Fibroblast of upper back skin (primary cell): ENCODE measurements at places on chromosomes 11 and 22.
A peak's percentile ranks its signal among the peaks of the same experiment; 100 is the strongest.

GRCh38 chr11:18193010-18193409 is 20.4 kb downstream of the MRGPRX4 start:
- DNase-seq, result no peak

- no peak for DNase-seq
These were observed 25.1 kb downstream of the SEZ6L start for GRCh38 chr22:26194313-26194712.

DNA sequence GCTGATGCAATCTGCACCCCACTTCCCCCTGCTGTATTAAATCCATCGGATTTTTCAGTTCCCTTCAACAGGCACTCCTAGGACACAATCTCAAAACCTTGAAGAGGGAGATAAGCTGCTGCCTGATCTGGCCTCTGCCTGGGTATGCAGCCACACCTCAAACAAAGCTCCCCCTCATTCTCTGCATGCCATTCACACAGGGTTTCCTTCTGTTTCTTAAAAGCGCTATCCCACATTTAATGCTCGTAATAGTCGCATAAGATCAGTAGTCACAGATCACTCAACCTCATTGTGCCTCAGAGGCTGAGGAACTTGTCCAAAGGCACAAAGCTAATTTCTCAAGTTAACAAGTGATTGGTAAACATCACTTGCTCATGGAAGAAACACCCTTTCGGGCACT is 34.0 kb downstream of the UQCR10 start:
- DNase-seq, result no peak

DNA sequence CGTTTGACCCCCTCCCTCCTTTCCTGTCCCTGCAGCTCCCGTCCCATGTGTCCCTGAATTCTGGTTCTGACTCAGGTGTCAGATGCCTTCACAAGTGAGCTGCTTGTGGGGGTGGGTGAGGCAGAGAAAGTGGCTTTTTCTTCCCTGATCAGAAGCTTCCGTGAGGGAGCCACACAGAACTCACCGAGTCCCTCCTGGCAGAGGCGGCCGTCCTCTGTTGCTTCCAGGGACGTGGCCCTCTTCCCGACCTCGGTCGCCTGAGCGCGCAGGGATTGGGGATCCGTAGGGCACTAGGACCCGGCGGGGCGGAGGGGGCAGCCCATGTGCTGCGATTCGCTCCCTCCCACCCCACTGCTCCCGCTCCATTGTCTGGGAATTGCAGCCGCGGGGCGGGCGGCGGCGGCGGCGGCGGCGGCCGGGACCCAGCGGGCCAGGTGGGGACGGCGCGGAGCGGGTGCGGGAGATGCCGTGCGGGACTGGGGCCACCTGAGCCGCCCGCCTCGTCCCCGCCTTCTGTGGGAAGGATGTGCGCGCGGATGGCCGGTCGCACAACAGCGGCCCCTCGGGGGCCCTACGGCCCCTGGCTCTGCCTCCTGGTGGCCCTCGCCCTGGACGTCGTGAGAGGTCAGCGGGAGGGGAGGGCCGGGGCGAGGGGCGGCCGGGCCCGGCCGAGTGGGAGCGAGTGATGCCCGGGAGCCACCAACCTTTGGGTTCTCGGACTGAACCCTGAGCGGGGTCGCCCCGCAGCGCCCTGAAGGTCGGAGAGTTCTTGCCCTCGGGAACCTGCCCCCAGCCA is at the start of gene TMEM132A:
Gene TMEM132A, plus strand, starts transcription at position 351 of the 796 bp plus-strand sequence. Its CDS starts 174 bp downstream, at position 525.
- peak; percentile 64 for DNase-seq

DNA sequence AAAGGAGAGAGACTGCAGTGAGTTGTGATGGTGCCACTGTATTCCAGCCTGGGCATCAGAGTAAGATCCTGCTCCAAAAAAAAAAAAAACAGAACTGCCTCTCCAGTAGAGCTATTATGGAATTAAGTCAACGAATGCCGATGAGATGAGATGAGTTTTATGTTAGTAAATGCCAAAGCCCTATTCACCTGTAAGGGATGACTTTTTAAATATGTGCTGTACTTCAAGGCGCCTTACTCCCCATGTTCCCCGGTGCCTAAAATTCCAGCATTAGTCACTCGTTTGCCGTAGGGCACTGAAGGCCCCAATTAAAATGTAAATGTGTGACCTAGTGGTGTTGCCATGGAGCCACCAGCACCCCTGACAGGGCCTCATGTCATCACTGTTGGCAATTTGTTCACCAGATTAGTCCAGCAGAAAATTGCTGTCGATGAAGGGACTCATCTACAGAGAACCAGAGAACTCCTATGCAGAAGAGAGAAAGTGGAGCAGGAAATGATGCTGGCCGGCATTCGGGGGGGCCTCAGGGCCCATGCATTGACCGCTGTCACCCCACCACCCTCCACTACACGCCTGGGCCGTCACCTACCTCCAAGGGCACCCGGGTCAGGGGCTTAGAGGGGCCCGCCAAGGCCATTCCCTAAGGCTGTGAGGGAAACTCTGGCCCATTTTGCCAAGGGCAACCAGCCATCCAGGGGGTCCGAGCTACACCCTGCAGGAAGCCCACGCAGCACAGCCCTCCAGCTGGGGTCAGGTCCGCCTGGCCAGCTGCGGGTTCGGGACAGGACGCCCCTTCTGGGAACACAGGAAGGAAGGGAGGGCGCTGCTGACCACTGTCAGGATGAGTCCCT is 17.8 kb downstream of the LIF start:
- DNase-seq, result no peak

- no peak for DNase-seq
These were observed 206.0 kb upstream of the CHORDC1 start for GRCh38 chr11:90428836-90429235.

DNA sequence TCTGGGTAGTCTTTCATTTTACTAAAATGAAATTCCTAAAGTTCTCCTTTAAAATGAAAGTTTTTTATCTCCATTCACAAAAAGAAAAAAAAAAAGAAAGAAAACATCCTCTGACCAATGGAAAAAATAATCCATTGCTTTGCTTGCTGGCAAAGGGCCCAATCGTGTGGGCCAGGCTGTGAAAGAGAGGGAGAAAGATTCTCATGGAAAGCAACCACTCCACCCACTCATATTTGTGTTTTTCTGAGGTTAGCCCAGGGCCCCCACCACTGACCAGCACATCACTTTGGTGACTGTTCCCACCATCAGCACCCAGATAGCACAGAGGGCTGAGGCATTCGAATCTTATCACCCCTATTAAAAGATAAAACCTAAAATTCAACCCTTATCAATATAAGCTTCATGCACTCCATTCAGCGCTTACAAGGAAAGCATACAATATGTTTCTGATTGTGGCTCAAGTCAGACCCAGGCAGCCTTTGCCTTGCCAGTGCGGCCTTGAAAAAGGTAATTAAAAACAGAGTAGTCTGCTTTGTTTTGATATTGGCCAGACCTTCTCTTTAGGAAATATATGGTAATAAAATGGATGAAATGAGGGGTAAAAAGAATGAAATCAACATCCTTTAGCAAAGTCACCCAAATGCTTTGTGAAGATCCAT is 192.8 kb downstream of the ETS1 start:
- no peak for DNase-seq

DNA sequence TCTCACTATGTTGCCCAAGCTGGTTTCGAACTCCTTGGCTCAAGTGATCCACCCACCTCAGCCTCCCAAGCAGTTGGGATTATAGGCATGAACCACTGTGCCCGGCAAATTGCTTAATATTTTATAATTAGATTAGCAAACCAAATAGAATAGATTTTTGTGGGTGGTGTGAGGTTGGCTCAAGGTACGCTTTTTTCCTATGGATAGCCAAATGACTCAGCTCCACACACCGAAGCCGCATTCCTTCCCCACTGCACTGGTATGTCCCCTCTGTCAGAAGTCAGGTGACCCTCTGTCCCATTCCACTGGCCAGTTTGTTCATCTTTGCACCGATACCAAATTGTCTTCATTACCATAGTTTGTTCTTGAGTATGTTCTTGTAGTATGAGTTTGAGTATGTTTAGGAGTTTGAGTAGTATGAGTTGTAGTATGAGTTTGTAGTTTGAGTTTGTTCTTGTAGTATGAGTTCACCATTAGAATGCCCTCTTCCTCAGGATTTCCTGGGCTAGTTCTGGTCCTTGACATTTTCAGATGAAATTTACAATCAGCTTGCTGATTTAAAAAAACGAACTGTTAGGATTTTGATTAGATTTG is 19.4 kb downstream of the SUSD2 start:
- peak; percentile 70 for DNase-seq

DNA sequence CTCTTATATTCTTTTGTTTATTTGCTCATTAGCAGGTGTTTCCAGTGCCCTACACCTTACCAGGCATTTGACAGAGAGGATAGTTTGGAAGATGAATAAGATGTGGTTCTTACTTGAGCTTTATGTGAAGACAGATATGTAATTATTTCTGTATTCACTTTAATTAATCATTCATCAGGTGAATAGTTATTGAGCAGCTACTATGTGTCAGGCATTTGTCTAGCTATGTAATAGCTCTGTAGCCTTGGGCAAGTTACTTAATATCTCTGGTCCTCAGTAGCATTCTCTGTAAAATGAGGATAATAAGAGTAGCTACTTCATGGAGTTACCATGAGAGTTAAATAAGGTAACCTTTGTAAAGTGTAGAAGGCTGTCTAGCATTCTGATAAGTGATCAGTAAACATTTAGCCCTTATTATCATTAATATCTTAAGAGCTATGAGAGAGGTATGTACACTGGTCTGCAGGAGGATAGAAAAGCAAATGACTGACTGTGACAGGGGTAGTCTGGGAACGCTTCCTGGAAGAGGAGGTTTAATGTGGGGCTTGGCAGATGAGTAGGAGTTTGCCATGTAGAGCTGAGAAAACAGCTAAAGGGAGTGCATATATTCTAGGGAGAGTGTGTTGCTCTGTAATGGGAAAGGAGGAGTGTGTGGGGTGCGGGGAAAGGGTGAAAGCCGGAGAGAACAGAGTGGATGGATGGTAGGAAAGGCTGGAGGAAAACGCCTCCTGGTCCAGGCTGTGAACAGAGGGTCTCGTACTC is 56.1 kb downstream of the MICAL2 start:
- no peak for DNase-seq

- DNase-seq, result no peak
These were observed 24.0 kb downstream of the CD5 start for GRCh38 chr11:61126256-61126655.

DNA sequence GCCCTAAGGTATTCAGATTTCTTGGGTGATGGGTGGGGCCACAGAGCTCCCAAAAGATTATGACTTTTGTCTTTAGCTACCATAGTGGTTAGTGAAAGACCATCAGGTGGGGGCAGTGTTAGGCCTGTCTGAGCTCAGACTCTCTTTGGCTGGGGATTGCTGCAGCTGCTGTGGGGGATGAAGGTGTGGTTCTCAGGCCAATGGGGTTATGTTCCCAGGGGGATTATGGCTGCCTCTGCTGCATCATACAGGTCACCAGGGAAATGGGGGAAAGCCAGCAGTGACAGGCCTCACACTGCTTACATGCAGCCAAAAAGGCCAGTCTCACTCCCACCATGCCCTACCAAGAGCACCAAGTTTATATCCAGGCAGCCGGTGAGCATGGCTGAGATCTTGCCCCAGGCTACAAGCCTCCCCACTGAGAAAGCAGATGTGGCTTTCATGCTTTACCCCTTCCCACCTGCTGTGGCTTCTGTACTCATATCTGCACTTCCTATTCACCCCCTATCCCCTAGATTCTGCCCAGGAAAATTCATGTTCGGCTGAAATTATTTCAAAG is 24.8 kb downstream of the CNTF start:
- no peak for DNase-seq

GRCh38 chr11:71309611-71310010 is 57.2 kb upstream of the SHANK2 start:
- no peak for DNase-seq

DNA sequence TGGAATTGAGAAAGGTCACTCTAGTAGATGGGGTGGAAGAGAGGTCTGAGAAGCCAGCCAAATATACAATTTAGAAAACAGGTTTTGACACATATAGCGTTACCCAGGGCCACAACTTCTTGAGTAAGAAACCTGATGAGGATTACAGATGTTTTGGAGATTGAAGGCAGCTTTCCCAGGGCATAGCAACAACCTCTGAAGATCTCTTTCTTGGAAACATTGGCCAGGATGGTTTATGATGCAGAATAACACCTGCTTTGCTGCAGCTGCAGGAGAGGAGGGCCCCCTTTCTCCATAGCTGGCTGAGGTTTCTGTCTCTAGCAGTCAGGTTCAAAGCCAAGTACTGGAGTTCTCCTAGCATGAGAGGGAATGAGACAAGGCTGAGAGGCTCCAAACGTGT is 75.1 kb upstream of the NUP50 start:
- no peak for DNase-seq

DNA sequence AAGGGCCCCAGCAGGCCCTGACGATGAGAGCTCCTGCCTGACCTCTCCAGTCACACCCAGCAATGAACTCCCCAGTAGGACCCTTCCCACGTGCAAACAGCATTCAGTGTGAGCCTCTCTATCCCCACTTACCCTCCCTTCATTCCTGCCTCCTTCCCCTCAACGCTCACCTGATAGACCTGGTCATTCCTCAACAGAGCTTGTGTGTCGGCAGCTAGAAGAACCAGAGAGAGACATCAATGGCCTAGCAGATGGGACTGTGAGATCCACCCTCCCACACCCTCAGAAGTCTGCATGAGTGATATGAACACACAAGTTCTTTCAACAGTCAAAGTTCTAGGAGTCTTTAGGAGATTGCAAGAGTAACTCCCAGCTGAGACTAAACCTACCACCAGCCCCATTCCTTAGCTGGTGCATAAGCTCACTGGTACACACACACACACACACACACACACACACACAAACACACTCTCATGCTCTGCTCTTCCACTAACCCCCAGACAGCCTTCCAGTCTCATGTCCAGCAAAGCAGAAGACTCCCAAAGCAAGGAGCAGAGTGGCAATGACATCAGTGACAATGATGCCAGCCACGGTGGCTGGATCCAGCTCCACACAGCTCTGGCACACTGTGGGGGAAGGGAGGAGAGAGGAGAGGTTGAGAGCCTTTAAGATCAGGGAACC is 3.1 kb downstream of the CD3D start:
- no peak for DNase-seq

- no peak for DNase-seq
These were observed 218.3 kb downstream of the BRD1 start for GRCh38 chr22:49609207-49609876.

GRCh38 chr11:118996926-118997626 is 862 bp upstream of the CENATAC start:
- peak; percentile 45 for DNase-seq

DNA sequence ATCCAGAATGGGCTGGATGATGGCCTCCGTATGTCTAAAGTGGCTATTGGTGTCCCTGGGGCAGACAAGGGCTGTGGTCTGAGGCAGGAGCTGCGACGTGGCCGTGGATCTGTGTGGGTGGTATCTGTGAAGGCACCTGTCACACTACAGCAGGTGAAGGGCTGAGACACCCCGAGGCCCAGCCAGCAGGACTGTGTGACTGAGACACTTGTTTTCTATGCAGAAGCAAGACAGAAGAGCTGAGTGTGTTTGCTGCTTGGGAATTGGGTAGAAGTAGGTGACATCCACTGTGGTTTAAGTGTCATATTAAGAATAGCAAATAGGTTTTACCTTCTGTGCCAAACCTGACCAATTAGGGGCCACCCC is 35.0 kb downstream of the AMPD3 start:
- DNase-seq, result no peak

- no peak for DNase-seq
These were observed 7.4 kb upstream of the DGKZ start for GRCh38 chr11:46339816-46340215.

GRCh38 chr11:3221408-3222002 is 2.9 kb upstream of the MRGPRG start:
- no peak for DNase-seq

- no peak for DNase-seq
These were observed 9.6 kb upstream of the C1QTNF6 start for GRCh38 chr22:37197451-37198257.

GRCh38 chr11:65575568-65576231 is at the start of gene EHBP1L1:
TSS of gene EHBP1L1 (plus strand) at chr11:65576053. CDS start at chr11:65576303, 250 bp downstream.
- peak; percentile 27 for DNase-seq

GRCh38 chr11:35619116-35619854 is 1.0 kb downstream of the FJX1 start:
- DNase-seq, result no peak

GRCh38 chr11:16781936-16782919 is 43.8 kb downstream of the C11orf58 start:
- no peak for DNase-seq
